CD8-positive, alpha-beta memory T cell (primary cell): ENCODE measurements at places on chromosomes 7 and 10.

- no peak for DNase-seq
Observed at GRCh38 chr7:92446869-92447344, 375 bp upstream of the GATAD1 start.

DNA sequence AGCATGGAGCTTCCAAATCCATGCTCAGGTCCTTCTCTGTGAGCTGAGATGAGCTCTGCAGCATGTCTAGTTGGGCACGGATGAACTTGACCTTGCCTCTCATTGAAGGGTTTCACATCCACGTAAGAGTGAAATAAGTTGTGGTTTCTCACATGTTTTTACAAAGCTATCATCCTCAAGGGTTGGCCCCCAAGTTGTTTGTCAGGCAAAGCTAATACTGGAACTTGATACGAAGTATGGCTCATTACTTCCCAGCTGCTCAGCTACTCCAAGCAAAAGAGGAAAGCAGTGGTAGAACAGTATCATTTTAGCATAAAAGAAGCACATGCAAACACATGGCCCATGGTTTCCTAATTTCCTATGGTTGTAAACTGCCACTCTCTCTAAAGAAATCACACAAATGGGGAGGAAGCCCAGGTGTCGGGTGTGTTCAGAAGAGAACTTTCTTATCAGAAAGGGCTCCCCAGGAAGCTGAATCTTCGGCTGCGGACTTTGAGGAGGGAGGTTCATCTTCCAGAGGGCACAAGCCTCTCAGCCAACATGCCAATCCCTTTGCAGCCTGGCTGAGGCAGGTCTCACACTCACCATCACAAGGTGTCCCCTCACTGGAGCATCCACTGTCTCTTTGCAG is 45.3 kb downstream of the PDLIM1 start:
- no peak for DNase-seq

DNA sequence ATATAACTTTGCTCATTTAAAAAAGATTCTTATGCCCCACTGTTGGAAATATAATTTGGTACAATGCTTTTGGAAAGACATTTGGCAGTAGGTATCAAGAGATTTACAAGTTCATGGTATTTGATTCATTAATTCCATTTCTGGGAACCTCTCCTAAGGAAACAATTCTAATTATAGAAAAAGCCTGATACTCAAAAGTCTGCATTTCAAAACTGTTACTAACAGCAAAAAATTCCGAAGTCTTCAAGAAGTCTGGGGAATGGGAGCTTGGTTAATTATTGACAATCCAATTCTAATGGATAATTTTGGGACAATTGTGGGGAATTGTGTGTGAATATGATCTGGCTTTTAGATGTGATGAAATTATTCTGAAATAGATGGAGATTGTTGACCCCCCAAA is 59.6 kb downstream of the HDAC9 start:
- DNase-seq, result no peak

DNA sequence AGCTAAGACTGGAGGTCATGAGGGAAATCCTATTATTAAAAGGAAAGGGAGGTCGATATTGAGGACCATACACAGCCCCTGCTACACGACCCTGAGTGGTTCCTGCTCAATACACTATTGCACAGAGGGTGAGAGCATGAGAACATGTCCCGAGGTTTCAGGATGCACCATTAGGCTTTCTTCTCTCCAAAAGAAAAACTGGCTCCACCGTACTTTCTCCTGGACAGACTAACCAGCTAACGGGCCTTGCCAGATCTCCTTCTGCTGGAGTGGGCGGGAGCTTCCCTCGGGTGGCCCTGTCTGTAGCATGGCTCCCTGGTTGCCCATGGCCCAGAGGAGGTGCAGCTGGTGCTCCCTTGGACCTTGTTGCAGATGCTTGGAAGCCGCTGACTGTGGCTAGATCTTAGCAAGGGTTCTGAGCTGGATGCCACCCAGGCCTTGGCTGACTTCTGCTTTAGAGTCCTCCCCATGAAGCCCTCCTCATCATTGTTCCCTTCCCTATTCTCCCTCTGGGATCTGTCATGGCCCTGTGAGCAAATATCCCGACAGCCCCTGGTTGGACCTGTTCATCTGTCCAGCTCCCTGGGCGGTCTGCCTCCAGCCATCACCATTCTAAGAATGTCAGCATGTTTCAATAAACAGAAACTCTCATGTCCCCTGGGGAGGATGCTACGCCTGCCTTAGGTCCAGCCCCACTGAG is 52.9 kb upstream of the SHH start:
- DNase-seq, result no peak

- no peak for DNase-seq
Observed at GRCh38 chr10:100104300-100104699, 22.6 kb upstream of the CPN1 start.

DNA sequence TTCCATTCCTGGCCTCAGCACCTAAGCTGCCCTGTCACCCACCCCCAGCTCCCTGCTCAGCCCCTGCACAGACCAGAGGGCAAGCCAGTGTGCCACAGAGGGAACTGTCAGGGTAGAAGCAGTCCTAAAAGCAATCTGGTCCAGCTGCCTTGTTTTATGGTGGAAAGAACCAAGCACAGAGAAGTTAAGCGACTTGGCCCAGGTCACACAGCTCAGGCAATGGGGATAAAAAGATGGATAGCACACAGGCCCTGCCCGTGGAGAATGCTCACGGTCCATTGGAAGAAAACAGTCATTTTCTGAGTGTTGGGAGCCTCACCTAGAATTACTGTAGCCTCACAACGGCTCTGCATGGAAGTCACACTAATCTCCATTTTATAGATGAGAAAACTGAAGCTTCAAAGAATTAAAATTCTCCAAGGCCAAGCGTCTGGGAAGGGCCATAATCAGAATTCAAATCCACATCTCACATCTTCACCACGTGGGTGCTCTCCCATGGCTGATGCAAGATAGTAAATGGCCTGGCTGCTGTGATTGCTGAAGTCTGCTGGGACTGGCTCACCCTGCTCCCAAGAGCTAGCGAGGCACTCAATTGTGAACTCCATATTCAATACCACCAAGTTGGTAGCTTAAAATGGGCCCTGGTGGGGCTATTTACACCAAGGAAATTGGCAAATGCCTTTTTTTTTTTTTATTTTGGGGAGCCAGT is 26.8 kb downstream of the C10orf105 start:
- no peak for DNase-seq

GRCh38 chr7:51289623-51290303 is 26.8 kb downstream of the COBL start:
- DNase-seq, result no peak

- no peak for DNase-seq
Observed at GRCh38 chr7:96658022-96658412, 51.6 kb downstream of the SEM1 start.

- DNase-seq, result no peak
Observed at GRCh38 chr7:102054158-102054557, 232.5 kb upstream of the SH2B2 start.

DNA sequence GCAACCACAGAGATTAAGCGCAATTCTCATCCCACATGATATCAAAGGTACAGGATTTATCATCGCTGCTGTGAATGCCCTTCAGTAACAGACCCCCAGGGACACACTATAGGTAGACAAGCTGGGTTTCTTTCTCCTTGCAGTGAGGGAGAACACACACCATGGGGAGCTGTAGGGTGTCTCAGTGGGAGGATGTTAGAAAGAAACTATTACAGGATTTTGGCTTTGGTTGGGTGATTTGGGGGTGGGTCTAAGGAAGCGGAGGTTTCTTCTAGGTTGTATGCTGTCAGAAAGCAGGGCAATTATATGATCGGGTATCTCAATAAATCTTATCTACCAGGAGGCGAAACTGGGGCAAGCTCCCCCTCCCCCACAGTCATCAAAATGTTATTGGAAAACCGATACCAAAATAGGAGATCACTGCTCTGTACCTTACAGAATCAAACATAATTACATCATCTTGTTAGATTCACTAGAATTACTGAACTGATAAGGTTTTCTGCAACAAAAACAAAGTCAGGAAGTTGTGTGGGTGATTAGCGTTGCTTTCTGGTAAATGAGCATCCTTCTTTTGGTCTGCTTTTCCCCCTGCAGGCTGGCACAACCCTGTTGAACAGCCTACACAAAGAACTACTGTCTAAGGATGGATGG is 209.7 kb downstream of the TEX36 start:
- no peak for DNase-seq

GRCh38 chr10:88045656-88046415 is 182.4 kb downstream of the PTEN start:
- DNase-seq, result no peak

DNA sequence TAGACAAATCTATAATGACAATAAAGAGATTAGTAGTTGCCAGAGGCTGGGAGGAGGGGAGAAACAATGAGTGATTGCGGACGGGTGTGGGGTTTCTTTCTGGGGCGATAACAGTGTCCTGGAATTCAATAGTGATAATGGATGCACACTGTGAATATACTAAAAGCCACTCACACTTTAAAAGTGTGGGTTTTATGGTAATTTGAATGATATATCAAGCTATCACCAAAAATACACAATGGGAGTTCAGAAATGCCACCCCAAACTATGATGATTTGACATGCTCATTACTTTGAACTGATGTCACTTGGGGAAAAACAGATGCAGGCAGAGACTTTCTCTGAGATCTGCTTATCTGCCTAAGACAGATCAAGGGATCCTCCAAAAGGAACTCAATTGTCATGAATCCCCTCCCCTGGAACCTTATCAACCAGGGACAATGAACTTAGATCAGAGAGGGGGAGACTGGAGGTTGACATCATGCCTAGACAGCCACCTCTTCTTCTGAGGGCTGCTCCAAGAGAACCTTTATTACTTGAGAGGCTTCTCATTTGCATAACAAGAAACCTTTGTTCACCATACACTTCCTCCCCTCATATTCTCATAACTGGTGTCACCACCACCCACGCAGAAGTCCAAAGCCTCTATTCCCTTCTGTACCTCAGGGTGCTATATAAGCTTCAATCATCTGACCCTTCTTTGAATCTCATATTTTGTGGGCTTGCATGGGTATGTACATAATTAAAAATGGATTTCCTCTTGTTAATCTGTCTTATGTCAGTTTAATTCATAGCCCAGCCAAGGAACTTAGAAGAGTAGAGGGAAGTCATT is 14.8 kb upstream of the ZC3HAV1 start:
- no peak for DNase-seq

DNA sequence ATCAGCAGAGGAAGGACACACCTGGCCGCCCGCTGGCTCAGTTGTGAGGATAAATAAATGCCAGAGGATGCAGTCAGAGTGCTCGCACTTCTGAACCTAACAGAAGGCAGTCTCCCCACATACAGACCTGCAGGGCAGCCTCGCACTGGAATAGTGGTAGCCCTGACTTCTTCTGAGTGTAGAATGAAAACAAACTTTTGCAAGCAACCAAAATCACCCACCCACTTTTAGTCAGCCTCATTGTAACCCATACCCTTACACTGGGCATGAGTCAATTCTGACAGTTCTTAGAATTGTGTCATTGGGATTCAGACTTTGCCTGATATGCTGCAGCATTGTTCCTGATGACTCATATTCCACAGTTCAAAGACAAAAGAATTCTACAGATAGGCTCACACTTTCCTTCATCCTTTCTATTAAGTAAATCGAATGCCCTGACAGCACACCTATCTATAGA is 167.0 kb upstream of the CDK1 start:
- no peak for DNase-seq

DNA sequence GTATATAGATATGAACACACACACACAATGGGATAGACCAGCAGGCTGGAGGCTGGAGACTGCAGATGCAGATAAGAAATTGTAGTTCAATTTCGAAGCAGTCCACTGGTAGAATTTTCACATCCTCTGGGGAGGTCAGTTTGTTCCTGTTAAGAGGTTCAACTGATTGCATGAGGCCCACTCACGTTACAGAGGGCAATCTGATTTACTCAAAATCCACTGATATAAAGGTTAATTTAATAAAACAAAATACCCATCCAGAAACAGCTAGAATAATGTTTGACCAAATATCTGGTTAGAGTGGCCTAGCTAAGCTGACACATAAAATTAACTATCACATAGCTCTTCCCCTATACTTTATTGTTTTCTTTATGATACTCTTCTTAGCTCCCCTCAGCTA is 162.9 kb upstream of the SMIM30 start:
- no peak for DNase-seq

- no peak for DNase-seq
Observed at GRCh38 chr10:33082373-33082895, 124.4 kb upstream of the ITGB1 start.
